ENCODE measurements at places on chromosomes 3 and 15.

DNA sequence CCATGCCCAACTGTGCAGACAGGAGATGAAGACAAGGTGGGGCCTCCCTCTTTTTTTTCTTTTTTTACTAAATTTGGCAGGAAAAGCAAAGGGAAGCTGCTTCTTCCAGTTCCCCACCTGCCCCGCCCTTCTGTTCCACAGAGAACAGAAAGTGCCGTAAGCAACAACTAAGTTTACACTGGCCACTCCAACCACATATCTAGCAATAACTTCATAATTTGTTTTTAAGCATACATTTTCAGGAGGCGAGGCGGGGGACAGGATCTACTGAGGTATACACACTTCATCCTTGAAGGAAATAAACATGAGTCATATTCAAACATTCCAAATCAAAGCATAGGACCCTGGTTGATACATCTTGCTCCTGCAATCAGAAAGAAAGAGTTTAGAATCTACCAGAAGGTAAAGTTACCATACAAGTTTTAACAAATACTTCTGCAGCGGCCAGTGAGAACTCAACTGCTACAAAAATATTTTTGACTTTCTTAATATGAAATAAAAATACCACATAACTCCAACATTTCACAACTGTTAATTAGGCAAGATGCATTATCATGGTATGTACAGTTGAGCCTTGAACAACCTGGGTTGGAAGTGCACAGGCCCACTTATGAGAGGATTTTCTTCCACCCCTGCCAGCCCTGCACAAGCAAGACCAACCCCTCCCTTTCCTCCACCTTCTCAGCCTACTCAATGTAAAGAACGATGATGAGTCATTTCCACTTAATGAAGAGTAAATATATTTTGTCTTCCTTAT is 50.7 kb downstream of the FOXP1 start:
- peak; percentile 69 for ATAC-seq

DNA sequence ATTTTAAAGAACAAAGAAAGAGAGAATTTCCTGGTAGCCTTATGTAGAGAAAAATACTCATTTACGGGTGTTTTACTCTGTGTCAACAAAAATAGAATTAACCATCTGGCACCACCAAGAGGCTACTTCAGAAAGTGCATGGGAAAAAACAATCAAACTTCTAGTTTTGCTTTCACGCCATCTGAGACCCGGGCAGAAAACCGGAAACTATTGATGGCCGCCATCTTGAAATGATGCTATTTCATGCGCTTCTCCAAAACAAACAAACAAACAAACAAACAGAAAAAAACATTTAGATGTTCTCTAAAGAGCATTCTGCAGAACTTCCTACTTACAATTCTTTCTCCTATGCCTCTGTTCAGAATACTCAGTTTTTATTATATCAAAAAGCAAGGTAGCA is 49.4 kb upstream of the SYNPR start:
- ATAC-seq: no peak

GRCh38 chr15:34603095-34603494 is 19.6 kb upstream of the GOLGA8B start:
- ATAC-seq: no peak

GRCh38 chr3:107795514-107796094 is 272.8 kb downstream of the BBX start:
- no peak for ATAC-seq

GRCh38 chr15:69475769-69476358 is 23.2 kb downstream of the RPLP1 start:
- ATAC-seq: peak; percentile 87

- ATAC-seq: no peak
Observed at GRCh38 chr3:185813691-185814215, 11.1 kb downstream of the IGF2BP2 start.

- peak; percentile 62 for ATAC-seq
Observed at GRCh38 chr15:62059816-62060112, 483 bp downstream of the VPS13C start.
